ENCODE measurements at places on chromosomes 16 and 17.

DNA sequence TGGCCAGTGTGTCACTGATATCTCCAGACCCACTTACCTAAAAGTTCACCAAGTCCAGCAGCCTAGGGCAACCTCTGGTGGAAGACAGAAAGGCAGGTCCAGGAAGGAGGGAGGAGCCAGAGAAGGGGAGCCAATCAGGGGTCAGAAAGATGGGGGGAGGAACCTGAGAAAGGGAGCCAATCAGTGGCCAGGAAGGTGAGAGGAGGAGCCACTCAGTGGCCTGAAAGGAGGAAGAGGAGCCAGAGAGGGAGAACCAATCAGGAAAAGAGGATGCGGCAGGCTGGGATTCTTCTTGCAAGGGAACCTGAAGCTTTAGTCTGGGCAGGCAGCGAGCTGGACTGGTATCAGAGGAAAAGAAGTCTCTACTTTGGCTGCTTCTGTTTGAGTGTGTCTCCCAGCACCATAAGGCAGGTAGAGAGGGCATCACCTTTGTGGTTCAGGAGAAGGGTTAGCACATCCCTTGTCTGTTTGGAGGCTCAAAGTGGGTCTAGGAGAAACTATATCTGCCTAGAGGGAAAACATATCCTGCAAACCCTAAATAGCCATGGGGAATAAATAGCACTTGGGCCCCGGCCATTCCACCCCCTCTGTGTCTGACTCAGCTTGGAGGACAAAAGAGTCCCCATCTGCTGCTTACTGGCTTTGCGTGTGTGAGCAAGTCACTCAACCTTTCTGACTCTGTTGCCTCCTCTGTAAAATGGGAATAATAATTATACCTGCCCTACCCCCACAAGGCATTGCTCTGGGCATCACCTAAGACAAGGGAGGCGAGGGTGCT lies 43.4 kb upstream of the CRHR1 start:
- no peak for DNase-seq

DNA sequence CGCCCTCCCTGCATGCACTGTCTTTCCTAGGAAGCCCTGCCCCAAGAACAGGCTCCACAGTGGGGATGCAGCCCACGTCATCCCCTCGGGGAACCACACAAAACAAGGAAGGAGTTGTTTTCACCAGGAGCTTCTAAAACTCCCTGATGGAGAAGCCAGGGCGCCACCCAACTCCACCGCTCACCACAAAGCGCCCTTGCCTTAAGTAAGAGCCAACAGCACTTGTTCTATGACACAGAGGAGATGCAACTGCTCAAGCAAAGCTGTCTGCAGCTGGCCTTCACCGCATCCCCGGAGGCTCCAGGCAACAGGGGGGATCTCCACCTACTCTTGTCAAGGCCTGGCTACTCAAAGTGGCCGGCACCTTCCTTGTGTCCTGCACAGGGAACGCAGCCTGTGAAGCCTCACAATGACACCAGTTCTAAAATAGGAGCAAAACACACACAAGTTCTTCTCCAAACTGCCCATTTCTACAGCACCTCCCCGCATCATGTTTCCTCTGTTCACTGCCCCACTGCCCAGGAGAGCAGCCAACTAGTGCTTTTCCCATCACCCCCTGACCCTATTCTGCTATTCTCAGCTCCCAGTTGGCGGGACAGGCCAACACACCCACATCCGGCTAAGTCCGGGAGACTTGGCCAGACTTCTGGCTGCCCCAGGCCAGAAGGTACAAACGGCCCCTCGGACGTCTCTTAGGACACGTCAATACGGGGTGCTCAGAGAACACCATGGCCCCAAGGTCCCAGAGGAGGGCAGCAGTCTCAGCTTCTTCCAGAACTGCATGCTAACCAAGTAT lies 24.2 kb downstream of the MPG start:
- DNase-seq: no peak

- no peak for DNase-seq
These were observed 2.2 kb downstream of the HS3ST6 start for GRCh38 chr16:1915732-1916639.

GRCh38 chr17:6231465-6231864 lies 161.3 kb downstream of the WSCD1 start:
- no peak for DNase-seq

DNA sequence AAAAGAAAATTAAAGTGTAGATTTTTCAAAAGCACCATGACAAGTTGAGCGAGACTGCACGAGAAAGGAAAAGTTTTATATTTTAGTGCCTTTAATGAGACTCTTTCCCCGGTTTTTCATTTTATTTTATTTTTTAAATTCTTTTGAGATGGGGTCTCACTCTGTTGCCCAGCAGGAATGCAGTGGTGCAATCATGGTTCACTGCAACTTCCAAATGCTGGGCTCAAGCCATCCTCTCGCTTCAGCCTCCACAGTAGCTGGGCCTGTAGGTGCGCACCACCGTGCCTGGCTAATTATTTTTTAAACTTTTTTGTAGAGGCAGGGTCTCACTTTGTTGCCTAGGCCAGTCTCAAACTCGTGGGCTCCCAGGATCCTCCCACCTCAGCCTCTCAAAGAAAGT lies 5.7 kb upstream of the ATP2A3 start:
- no peak for DNase-seq

- no peak for DNase-seq
These were observed 9.4 kb upstream of the MEOX1 start for GRCh38 chr17:43671031-43671692.

- no peak for DNase-seq
These were observed 31.5 kb downstream of the MXRA7 start for GRCh38 chr17:76679239-76679638.

DNA sequence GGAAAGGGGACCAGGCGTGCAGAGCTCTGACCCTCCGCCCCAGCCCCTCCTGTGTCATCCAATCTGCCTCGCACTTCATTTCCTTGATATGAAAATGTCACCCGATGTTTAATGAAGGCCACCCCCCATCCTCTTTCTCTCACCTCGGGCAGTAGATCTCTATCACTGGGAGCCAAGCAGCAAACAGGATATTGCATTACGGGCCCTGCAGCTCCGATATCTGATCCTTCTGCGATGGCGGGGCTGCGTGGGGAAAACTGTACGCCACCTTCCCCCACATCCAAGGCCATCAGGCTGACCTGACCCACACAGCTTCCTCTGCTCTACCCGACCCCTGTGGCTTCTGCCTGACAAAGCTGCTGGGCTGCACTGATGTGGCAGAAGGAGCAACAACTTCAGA lies 74.9 kb downstream of the DYNLRB2 start:
- no peak for DNase-seq

- no peak for DNase-seq
These were observed 621 bp downstream of the KCNJ2 start for GRCh38 chr17:70169709-70170597.

GRCh38 chr17:47611372-47612350 lies 38.1 kb upstream of the KPNB1 start:
- DNase-seq: no peak

DNA sequence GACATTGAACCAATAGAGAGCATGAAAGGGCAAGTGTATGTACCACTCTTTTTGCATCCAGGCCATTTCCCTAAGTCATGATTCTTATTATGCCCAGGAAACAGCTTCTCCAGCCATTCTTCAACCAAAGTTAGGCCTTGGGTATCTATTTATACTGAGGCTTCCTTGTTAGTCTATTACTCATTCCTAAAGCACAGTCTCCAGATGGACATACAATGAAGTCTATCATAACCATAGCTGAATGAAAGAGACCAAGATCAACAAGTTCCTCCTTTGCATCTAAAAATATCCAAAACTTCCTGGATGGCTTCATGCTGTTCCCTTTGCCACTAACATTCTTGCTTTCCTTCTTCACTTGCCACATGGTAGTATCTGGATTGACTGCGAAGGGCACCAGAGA lies 265.9 kb downstream of the CDH8 start:
- no peak for DNase-seq

- no peak for DNase-seq
These were observed 27.7 kb downstream of the CDIP1 start for GRCh38 chr16:4510747-4511426.
